Renal cortical epithelial cell (primary cell): ENCODE measurements at places on chromosomes 1 and 21.
A peak's percentile ranks its signal among the peaks of the same experiment; 100 is the strongest.

DNA sequence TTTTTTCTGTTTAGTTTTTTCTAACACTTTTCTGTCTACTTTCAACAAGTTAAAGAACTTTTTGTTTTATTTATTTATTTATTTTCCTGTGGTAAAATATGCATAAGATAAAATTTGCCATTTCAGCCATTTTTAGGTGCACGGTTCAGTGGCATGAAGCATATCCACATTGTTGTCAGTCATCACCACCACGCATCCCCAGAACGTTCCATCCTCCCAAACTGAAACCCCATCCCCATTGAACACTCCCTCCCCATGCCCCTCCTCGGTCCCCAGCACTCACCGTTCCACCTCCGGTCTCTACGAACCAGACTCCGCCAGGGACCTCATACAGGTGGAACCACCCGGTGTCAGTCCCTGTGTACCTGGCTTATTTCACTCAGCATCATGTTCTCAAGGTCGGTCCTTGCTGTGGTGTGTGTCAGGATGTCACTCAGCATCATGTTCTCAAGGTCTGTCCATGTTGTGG, 118.1 kb downstream of the SIK1 start:
- no peak for DNase-seq

GRCh38 chr1:95021805-95022643, 50.7 kb downstream of the ALG14 start:
- DNase-seq = no peak

GRCh38 chr1:209624558-209625549, 27.4 kb downstream of the LAMB3 start:
- DNase-seq = peak; percentile 74

DNA sequence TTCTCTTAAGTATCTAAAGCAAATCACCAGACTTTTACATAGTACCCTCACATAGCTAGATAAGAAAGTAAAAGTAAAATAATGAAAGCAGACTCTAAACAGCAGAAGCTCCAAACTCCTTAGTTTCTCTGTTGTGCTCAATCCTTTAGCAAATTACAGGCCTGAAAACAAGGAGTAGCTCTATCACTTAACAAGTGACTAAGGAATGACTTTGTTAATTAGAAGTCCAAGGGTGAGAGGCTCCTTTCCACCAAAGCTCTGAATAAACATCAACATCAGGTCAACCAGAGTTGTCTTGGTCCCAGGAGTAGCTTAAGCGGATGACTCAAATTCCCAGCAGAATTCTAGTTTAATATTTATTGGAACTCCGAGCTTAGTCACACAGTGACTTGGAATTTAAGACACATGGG, 5.9 kb downstream of the NRIP1 start:
- peak; percentile 92 for DNase-seq

DNA sequence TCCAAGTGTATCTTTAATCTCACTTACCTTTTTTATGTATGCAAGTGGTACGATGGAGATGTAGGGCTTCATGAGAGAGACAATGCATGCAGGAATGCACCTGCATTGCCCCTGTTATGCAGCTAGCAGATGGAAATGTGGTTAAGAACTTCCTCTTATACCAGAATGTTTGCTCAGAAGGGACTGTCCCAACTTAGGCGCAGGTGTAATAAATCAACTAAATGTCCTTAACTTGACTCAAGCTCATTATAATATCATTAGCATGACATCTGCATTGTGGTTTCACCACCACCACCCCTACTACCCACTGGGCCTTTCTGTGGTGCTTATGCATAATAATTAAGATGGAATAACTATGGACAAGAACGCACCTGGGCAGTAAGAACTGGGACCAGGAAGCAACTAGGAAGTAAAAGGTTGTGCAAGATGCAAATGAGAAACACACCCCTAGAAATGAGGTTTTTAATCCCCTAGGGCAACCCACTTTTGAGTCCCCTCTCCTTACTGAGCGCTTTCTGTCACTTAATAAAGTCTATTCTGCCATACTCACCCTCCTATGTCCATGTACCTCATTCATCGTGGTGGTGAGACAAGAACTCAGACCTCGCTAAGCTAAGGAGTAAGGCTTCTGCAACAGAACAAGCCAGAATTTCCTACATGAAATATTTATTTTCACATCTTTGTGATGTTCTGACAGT, 1103.3 kb upstream of the B3GALT2 start:
- DNase-seq = no peak

GRCh38 chr1:93880731-93881130, 1.7 kb upstream of the DNTTIP2 start:
- DNase-seq = no peak

DNA sequence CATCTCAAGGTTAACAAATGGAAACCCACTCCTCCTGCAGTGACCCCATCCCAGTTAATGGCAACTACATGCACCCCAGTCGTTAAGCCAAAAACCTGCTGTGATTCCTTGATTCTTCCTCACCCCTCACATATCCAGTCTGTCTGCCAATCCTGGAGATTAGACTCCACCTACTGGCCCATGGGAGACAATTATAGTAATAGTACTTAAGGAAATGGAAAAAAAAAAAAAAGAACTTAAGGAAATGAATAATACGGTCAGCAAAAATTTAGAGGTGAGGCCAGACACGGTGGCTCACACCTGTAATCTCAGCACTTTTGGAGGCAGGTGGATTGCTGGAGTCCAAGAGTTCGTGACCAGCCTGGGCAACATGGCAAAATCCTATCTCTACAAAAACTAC, 7.0 kb downstream of the NOL9 start:
- peak; percentile 41 for DNase-seq
